NCI-H2107 (cell line): ENCODE measurements at places on chromosomes 7 and 10.

DNA sequence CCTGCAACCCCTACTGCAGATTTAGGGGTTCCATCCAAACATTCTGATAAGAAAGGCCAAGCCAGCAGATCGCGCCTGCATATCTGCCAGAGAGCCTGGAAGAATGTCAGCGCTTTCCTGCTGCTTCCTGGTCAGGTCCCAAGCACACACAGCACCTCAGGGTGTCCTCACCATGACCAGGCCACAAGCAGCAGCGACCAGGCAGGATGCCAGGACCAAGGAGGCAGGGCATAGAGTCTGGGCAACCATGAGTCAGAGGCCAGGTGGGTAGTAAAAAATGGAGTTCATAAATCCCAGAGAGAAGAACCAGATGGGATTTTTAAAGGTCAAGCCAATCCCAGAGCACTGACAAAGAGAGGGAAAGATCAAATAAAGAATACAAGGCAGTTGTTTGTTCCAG, 5.5 kb upstream of the FAM131B start:
- DNase-seq: no peak

GRCh38 chr7:40969641-40970040, 733.2 kb downstream of the INHBA start:
- DNase-seq: no peak

GRCh38 chr10:125147971-125148439, 12.4 kb downstream of the CTBP2 start:
- no peak for DNase-seq

GRCh38 chr7:20314198-20314597, 16.5 kb upstream of the ITGB8 start:
- no peak for DNase-seq

DNA sequence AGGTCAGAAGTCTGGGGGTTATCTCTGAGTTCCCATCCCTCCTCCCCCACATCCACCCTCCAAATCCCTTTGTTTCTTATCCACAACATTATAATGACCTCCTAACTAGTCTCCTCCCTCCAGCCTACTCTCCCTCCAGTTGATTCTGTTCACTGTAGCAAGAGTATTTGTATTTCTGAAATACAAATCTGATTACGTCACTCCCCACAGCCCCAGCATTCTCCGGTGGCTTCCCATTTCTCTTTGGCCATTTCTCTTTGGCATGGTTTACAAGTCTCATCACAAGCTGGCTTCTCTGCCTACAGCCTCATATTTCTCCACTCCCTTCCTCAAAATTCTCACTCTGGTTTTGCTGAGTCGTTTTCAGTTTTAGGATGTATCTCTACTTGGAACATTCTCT, 24.6 kb upstream of the MRPS33 start:
- DNase-seq: no peak
